ENCODE measurements at places on chromosomes 5 and 9.
A peak's percentile ranks its signal among the peaks of the same experiment; 100 is the strongest.

DNA sequence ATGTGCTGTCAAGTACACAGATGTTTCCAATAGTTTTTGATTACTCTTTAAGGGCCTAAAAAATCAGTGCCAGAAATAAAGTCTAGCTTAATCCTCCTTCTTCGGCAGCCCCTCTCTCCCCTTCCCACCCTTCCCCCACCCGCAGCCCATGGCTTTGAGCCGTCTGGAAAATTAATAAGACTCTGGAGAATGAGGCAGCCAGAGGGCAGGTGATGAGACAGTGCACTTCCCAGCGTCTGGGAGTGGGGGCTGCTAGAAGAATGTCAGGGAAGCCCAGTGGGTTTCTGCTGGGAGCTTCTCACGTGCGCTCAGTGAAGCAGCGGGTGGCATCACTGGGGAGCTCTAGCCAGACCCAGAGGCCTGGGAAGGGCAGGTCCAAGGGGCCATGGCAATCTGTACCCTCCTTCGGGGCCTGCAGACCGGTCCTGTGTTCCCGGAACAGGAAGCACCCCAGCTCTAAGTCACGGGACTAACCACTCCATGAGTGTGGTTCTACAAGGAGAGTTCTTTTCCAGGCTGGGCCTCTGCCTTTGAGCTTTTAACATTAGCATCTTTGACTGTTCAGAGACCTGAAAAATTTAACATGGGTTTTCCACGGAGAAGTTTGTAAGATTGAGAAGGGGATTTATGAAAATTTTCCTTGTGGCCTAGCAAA is 164.8 kb upstream of the OTULINL start:
- DNase-seq: no peak

DNA sequence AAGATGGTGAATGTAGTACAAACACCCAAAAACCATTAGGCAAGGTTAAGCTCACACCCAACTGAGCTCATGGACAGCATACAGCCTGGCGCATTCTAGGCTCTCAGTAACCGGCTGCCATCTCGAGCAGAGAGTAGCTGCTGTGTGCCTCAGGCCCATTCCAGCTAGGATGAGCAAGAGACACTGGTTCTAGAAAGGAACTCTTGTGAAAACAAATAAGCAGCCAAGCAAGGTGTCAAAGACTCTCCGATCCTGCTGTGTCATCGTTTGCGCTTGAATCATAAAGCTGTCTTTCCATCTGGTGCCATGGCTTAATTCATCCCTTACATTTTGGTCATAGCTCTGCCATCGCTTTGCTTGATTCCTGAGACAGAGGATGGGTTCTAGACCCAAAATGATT is 135.4 kb upstream of the MSX2 start:
- DNase-seq: no peak

GRCh38 chr5:133830911-133831310 is 137.5 kb downstream of the C5orf15 start:
- no peak for DNase-seq

DNA sequence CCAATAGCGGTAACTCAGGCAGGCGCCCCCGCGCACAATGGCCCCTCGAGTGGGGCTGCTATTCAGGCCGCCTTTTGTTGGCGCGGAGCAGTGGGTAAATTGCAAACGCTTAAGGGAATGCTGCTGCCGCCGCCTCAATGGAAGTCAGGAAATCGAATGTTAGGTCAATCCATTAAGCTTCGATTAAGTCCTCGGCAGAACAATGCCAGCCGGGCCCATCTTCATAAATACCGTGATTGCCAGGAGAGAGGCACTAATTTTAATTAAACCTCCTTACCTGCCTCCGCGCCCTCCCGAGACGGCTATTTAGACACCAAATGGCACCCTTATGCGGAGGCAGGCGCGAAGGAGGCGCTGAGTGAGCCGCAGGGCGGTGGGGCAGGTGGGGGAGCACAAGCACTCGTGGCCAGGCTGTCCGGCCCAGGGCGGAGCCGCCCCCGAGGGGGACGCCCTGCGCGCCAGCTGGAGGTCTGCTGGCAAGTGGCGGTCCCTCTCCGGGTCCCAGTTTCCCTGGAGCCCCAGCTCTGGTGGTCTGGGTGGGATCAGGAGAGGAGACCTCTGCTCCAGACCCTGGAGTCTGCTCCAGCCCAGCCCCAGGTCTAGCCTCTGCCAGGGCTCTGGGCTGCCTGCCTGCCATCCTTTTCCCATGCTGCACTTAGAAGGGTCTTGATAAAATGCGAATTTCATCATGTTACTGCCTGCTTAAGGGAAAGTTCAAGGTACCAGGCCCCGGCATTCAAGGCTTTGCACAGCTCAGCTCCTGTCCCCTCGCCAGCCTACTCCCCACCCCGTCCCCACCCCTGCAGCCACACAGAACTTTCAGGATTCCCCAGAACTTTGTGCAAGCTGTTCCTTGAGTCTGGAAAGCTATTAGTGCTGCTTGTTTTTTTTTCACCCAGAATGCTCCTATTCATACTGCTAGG is 19.7 kb downstream of the NR5A1 start:
- DNase-seq: no peak

DNA sequence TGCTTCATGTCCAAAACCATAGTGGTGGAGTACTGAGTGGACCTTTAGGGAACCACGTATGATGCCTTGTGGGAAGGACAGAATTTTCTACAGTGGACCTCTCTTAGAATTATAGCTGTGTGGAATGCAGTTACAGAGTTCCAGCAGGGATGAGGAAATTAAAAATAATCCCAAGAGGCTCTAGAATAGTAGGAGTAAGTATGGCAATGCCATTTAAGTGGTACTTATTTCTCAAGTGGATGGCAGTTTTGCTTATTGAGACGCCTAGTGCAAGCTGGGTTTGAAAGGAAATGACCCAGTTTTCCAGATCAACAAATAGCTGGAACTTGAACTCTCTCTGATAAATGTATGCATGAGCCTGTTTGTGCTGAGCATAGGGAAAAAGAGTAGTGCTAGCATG is 431.6 kb downstream of the PRR16 start:
- DNase-seq: no peak

GRCh38 chr9:16293610-16294009 is 576.9 kb downstream of the BNC2 start:
- DNase-seq: no peak

GRCh38 chr5:96489532-96489931 is 56.5 kb upstream of the PCSK1 start:
- no peak for DNase-seq

- peak; percentile 40 for DNase-seq
Measured at GRCh38 chr5:102296178-102296817, at the start of gene SLCO4C1. TSS of gene SLCO4C1 (minus strand) at chr5:102296284. CDS start at chr5:102296262, 22 bp downstream.

DNA sequence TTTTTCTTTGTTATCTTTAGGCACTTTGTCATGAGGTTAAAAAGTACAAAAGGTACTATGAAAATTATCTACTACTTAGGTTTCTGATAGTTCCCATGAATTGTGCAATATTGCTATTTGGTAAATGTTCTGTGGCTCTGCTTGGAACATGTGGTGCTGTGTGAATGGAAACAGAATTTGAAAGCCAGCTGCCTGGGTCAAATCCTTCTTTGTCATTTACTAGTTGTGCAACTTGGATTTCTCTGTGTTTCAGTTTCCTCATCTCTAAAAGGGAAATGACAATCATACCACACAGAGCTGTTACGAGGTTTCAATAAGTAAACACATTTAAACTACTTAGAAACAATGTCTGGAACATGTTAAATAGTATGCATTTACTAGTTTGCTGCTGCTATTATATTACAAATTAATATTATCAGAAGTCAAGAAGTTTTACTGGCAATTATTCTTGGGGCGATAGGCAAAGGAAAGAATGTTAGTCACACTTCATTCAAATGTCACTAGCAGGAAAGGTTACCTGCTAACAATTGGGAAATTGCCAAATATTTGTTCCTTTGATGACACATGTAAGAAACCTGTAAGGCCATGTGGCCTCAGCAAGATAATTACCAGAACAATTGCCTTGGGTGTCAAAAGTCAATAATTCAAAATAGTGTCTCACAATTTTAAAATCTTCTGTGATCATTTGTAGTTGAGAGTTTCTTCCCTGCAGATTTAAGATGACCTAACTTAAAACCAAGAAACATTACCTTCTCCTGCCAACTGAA is 184.8 kb downstream of the KIAA0825 start:
- no peak for DNase-seq

DNA sequence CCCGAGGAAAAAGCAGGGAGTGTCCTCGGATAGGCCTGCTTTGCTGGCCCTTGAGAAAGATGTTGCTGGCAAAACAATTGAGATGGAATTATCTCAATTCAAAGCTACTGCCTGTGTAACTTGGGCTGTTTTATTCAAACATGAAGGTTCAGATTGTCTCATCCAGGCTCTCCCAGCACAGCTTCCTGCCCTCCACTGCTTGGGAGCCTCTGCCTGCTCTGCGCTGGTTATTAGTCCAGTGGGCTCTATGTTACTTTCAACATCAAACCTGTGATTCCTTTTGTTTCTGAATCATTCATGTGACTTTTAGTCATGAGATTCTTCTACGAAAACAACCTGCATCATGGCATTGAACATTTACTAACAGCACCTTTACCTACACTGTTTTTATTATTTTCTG is 123.2 kb downstream of the SNCAIP start:
- DNase-seq: no peak

DNA sequence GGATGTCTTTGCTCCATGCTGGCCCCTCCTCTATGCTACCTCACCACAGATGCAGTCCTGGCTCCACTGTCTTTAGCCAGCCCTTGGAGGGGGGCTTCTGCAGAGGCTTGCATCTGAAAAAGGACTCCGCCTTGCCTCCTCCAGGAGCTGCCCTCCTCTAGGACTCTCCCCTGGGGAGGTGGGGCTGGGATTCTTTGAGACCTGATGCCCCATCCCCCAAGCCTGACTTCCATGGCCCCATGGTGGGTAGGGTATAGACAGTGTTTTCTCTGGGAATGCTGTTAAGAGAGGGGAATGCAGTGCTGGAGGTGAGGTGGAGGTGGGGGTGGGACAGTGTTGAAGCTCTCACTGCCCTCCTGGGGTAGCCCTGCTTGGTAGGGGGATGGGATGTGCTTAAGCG is 14.3 kb downstream of the JADE2 start:
- DNase-seq: no peak

DNA sequence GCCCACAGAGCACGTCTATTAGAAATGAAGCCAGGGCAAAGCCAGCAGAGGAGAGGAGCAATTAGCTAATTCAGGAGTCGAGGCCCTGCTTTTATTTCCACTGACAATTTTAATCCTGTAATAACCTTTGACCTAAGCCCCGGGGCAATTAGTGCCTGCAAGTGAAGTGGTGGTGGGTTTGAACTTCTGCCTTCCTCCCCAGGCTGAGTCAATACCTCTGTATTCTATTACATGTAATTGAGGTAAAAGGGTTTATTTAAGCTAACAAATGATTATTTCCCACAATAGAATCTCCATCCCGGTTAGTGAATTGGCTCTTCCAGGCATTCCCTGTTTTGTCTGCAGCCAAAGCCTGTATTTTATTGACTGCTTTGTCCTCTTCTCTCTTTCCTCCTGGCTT is 49.9 kb downstream of the FGF18 start:
- no peak for DNase-seq

- no peak for DNase-seq
Measured at GRCh38 chr9:127158786-127159324, 36.4 kb upstream of the ANGPTL2 start.

GRCh38 chr9:13588151-13589033 is 308.9 kb upstream of the MPDZ start:
- no peak for DNase-seq

- no peak for DNase-seq
Measured at GRCh38 chr5:111511831-111512374, 432 bp downstream of the STARD4 start.
